Muscle of leg (tissue), 16 donors: ENCODE measurements at places on chromosomes 3 and 15. TPM values are rescaled to one million over a fixed set of nuclear protein-coding genes. Genes with fewer than 3 reads are reported as not detected.

DNA sequence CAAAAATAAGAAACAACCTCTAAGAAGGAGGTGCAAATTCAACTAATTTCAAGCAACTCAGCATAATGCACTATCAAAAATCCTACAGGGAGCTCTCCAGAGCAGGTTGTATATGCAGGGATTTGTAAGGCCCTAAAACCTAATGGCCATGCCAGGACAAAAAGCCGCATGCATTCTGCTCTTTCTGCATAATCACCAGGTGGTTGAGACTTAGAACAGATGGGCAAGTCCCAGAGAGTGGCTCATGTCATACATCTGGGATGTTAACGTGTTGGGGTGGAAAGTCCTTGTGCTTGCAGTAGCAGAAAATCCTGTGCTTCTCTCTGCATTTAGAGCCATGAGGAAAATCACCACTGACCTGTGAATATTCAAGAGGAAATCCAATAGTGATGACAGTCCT lies 1002.9 kb downstream of the AGBL1 start:
- no peaks in the 10 kb centered on the region for H3K4me1 ChIP-seq
- DNase-seq = no peak
- H3K36me3 ChIP-seq = no peaks in the 10 kb centered on the region
- no peak overlapping the region for H3K27ac ChIP-seq
- H3K4me3 ChIP-seq = no peak overlapping the region

The SLC25A36 gene
- 54.9 TPM for total RNA-seq

DNA sequence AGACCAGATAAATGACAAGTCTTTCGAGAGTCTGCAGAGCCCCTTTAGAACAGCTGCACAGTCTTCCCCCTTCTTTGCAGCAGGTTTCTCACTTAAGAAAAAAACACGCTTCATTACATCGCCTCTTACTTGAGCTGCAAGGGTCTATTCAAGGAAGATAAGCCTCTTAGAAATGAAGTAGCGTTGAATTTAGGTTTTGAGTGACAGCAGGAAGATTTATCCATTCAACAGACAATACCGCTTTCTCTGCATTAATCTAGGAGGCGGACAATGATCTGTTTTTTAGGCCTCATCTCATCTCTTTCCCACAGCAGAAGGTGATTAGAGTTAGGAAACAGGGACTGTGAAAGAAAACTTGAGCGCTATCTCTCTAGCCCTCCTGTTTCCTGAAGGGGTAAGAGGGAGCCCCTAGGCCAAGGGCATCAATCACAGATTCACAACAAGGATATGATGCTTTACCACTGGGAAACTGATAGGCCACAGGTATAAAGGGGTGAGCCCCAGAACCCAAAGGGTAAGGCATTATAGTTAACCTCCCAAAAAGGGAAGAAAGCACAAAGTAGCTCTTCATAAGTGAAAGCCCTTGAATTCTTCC lies 84.3 kb downstream of the MECOM start:
- no peak overlapping the region for H3K4me3 ChIP-seq
- DNase-seq = no peak
- no peak overlapping the region for H3K27ac ChIP-seq
- H3K4me1 ChIP-seq = no peaks in the 10 kb centered on the region
- H3K36me3 ChIP-seq = no peaks in the 10 kb centered on the region

- H3K27me3 ChIP-seq = no peaks in the 10 kb centered on the region
- DNase-seq = no peak
- H3K27ac ChIP-seq = no peak overlapping the region
Observed at GRCh38 chr15:101123222-101123910, 128.5 kb downstream of the CHSY1 start.

GRCh38 chr3:124879337-124879680 lies 7.9 kb downstream of the ITGB5 start:
- H3K27ac ChIP-seq = no peak overlapping the region
- H3K36me3 ChIP-seq = no peaks in the 10 kb centered on the region
- H3K27me3 ChIP-seq = peaks cover 3% of the 10 kb centered on the region
- no peak overlapping the region for H3K4me3 ChIP-seq
- DNase-seq = no peak

DNA sequence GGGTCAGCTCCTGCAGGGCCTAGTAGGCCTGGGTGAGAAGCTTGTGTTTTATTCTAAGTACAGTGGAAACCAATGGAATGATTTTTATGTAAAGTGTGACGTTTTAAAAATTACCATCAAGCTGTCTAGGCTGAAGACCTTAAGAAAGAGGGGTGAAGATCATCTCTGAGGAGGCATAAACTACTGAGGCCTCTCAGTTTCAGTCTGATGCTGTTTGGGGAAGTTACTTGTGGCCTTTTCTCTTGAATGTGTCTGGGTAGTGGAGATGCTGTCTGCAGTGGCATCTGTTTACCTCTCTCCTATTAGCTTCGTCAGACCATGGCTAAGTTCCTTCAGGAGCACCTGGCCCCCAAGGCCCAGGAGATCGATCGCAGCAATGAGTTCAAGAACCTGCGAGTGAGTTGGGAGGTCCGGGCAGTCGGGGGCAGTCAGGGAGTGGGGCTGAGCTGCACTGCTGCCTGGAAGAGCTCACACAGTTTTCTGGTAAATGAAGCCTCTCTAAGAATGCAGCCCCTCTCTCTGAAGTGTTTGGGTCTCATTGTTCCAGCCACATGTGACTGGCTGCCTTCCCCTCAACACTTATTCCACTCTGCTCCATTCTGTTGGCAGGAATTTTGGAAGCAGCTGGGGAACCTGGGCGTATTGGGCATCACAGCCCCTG lies 1.9 kb downstream of the IVD start:
- peaks cover 39% of the 10 kb centered on the region for H3K36me3 ChIP-seq
- DNase-seq = no peak
- no peaks in the 10 kb centered on the region for H3K27me3 ChIP-seq

DNA sequence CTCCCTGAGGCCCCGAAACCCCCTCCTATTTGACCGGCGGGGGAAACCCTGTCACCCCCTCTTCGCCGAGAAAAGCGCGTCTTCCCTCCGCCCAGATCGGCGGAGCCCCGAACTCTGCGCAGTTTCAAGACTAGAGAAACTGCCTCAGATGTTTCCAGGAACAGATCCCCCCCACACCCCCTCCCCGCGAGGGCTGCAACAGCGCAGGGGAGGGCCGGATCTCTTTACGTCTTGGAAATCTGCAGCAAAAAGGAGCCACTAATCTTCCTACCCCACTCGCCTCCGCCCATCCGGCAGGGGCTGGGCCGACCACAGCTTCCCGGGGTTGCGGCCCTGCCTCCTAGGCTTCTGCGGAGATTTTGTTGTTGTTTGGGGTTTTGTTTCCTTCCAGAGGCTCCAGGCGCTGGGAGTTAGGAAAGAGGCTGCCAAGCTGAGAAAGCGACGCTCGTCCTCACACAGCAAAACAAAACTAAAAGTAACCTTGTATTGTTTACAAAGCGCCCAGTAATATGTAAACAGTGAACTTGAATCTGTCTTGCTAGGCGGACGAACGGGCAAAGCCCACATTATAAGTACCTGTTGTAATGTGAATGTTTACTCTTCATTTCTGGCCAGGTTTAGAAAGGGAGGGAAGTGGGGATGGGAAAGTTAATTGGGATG lies 2.2 kb downstream of the FOXB1 start:
- peaks cover 72% of the 10 kb centered on the region for H3K27me3 ChIP-seq
- H3K4me1 ChIP-seq = peaks cover 30% of the 10 kb centered on the region
- DNase-seq = peak; percentile 55
- peak overlapping the region; percentile 32 for H3K4me3 ChIP-seq

The FAM107A gene
- total RNA-seq = 0.84 TPM

The GCSAM gene
- total RNA-seq = 0.31 TPM

DNA sequence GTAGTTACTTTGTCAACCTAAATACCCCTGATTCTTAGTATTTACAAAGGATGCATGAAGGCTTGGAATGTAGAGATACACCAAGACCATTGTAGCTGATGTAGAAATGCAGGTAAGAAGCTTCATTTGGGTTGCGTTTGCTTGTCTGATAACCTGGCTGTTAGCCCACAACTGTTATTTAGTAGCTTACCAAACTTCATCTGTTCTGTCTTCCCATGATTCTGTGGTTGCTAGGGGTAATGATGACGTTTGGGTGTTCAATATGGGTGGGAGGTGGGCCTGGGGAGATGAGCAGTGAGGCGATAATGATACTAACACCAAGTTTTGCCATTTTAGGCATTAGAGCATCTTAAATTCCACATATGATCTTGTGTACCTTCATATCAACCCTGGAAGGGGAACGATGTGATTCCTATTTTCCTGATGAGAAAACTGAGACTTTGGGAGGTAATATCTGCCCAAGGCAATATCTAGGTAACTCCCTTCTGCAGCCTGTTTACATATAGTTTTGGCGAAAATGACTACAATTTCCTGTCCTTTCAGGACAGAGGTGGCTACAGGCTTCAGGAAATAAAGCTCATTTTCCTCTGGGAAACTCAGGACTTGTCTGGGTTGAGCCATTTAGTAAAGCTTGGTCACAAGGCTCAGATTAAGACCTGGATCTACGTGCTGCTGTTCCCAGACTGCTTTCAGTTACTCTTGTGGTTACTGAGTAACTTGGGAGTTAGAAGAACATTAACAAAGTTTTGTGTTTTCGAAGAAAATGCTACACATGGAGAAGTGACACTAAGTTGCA lies 26.8 kb downstream of the FNDC3B start:
- no peaks in the 10 kb centered on the region for H3K27me3 ChIP-seq
- no peak overlapping the region for H3K4me3 ChIP-seq
- peaks cover 11% of the 10 kb centered on the region for H3K36me3 ChIP-seq
- peaks cover 25% of the 10 kb centered on the region for H3K4me1 ChIP-seq
- H3K27ac ChIP-seq = peak overlapping the region; percentile 80
- peak; percentile 53 for DNase-seq

GRCh38 chr3:145892869-145893268 lies 268.1 kb downstream of the PLOD2 start:
- DNase-seq = no peak
- H3K4me3 ChIP-seq = no peak overlapping the region
- H3K36me3 ChIP-seq = no peaks in the 10 kb centered on the region
- H3K27me3 ChIP-seq = no peaks in the 10 kb centered on the region
- H3K27ac ChIP-seq = no peak overlapping the region
- no peaks in the 10 kb centered on the region for H3K4me1 ChIP-seq

DNA sequence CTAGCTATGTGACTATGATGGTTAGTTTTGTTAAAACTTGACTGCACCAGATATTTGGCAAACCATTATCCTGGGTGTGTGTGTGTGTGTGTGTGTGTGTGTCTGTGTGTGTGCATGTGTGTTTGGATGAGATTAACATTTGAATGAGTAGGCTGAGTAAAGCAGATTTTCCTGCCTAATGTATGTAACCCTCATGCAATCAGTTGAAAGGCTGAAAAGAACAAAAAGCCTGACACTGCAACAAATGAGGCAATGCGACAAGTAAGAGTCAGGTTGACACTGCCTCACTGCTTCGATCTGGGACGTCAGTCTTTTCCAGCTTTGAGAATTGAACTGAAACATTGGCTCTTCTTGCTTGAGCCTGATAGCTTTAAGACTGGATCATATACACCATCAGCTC lies 643.0 kb downstream of the NAALADL2 start:
- H3K27me3 ChIP-seq = no peaks in the 10 kb centered on the region
- no peak overlapping the region for H3K27ac ChIP-seq
- DNase-seq = no peak
- H3K4me3 ChIP-seq = no peak overlapping the region
- no peaks in the 10 kb centered on the region for H3K36me3 ChIP-seq
- no peaks in the 10 kb centered on the region for H3K4me1 ChIP-seq

- no peaks in the 10 kb centered on the region for H3K4me1 ChIP-seq
- H3K36me3 ChIP-seq = no peaks in the 10 kb centered on the region
- no peaks in the 10 kb centered on the region for H3K27me3 ChIP-seq
Observed at GRCh38 chr3:60445446-60445845, 805.8 kb downstream of the FHIT start.

- no peak overlapping the region for H3K27ac ChIP-seq
- DNase-seq = no peak
- H3K4me1 ChIP-seq = peaks cover 18% of the 10 kb centered on the region
- H3K36me3 ChIP-seq = no peaks in the 10 kb centered on the region
- H3K27me3 ChIP-seq = no peaks in the 10 kb centered on the region
Observed at GRCh38 chr15:68997050-68997449, 17.4 kb upstream of the NOX5 start.

DNA sequence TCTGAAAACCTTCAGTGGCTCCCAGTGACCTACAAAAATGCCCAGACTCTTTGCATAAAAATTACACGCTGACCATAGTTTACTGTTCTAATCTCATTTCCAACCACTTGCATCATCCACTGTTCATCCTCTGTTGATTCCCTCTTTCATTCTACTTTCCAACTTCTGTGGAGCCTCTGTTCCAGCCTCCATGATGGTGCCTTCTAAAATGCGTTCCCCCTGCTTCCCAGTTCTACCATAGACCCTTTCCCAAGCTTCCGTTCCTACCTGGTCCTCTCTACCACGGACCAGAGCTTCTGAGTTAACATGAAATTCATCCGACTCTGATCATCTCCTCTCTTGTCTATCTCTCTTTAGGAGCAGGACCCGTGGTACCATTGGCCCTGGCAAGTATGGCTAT lies 127.0 kb downstream of the THSD4 start:
- no peak for DNase-seq
- no peaks in the 10 kb centered on the region for H3K4me1 ChIP-seq
- no peak overlapping the region for H3K27ac ChIP-seq

The DOCK3 gene
- total RNA-seq = 0.18 TPM

- H3K36me3 ChIP-seq = no peaks in the 10 kb centered on the region
- H3K27ac ChIP-seq = no peak overlapping the region
- no peak overlapping the region for H3K4me3 ChIP-seq
- H3K27me3 ChIP-seq = no peaks in the 10 kb centered on the region
- H3K4me1 ChIP-seq = peaks cover 13% of the 10 kb centered on the region
- DNase-seq = peak; percentile 59
Observed at GRCh38 chr15:75069301-75069925, 46.0 kb downstream of the PPCDC start.

DNA sequence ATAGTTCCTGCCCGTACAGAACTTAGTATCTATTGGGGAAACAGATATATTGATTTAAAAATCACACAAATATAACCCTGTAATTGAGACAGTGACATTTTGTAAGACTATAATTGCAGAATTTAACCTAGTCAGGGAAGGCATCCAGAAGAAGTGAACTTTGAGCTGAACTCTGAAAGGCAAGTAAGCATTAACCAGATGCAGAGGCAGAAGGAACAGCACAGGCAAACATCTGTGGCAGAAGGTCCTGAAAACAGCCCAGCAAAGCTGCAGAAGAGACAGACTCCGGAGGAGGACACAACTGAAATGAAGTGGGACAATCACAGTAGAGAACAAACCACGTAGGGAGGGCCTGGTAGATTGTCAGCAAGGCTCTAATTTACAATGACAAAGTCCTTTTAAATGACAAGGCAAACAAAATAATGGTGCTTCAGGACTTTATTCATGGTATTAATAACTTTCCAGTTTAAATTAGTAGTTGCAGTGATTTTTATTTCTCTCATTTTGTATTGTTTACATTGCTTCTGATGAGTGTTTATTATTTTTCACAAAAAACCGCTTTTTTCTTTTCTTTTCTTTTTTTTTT lies 14.5 kb downstream of the BCL2A1 start:
- H3K4me1 ChIP-seq = no peaks in the 10 kb centered on the region
- H3K27ac ChIP-seq = no peak overlapping the region
- H3K27me3 ChIP-seq = no peaks in the 10 kb centered on the region
- no peaks in the 10 kb centered on the region for H3K36me3 ChIP-seq
- no peak overlapping the region for H3K4me3 ChIP-seq

The ZNF385D gene
- 10.6 TPM for total RNA-seq

- H3K4me3 ChIP-seq = no peak overlapping the region
- no peaks in the 10 kb centered on the region for H3K36me3 ChIP-seq
- DNase-seq = no peak
- H3K27me3 ChIP-seq = peaks cover 98% of the 10 kb centered on the region
- peaks cover 37% of the 10 kb centered on the region for H3K4me1 ChIP-seq
- no peak overlapping the region for H3K27ac ChIP-seq
Observed at GRCh38 chr15:52787549-52788098, 2.5 kb downstream of the ONECUT1 start.

The ISL2 gene
- total RNA-seq = 0.04 TPM
